Activated CD8-positive, alpha-beta memory T cell treated with anti-CD3 and anti-CD28 coated beads, Interleukin-2, amount 50 U/mL, for 4 hours (primary cell): ENCODE measurements at places on chromosomes 5 and 9.

DNA sequence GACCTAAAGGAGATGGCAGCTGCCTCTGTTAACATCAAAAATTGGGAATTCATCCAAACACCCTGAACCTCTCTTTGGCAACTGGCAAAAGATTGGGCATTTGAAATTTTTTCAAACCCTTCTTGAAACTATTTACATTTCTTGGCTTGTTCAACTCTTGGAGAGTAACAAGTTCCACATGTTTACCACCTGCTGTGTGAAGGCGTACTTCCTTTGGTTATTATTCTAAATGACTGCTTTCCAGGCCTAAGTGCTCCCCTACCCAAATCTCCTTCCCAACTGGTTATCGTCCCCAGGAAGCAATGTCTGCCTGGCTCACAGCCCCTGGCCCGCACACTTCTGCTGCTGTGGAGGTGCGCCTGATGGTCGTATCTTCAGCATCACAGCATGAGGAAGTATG, 422.7 kb downstream of the DMAC1 start:
- DNase-seq: no peak

DNA sequence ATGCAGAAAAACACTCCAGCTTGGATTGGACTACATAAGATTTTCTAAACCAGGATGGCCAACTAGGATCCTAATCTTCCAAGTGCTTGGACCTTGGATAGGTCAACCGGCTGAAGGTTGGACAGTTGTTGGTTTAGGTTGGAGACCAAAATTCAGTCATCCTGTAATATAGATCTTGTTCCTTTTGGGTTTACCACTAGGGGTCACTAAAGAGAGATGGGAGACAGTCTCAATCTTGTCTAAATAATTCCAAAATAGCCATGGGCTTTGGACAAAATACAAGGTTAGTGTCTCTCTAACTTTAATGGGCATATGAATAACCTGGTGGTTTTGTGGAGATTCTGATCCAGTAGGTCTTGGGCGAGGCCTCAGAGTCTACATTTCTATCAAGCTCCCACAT, 148.7 kb upstream of the ERCC6L2 start:
- no peak for DNase-seq

- DNase-seq: no peak
Measured at GRCh38 chr5:156469636-156470035, 142.7 kb downstream of the SGCD start.

DNA sequence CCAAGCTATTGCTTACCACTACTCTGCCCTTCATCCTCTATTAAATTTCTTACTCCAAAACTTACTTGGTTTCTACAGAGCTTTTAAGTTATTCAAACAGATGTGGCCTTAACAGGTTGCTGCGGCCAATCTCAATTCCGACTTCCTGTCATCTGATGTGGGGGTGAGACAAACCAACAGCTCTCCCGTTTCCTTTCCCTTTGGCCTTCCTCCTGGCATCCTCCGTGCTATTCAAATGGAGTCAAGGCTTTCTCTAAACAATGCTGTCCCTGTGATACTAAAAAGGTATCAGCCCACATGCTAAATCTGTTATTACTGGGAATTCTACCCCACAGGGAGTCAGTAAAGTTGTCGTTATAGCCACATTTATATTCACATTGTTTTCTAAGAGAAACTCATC, 11.8 kb downstream of the RBM18 start:
- DNase-seq: no peak

GRCh38 chr5:82388181-82388580, 110.0 kb upstream of the RPS23 start:
- DNase-seq: no peak

DNA sequence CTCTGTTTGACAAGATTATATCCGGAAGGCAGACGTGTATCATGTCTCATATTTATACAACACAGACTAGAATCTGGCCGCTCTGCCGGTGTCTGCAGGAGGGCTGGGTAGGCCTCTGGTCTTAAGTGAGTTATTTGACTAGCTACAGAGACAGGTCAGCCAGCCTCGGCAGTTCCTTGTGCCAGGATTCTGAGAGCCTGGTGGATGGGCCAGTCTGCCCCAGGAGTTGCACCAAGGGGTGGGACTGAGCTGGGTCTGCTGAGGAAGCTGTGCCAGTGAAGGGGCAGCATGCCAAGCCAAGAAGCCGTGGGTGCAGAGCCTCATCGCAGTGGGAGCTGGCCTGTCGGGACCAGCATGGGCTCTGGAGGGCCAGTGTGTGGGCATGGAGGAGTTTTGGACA, 7.1 kb downstream of the SNX18 start:
- DNase-seq: no peak

DNA sequence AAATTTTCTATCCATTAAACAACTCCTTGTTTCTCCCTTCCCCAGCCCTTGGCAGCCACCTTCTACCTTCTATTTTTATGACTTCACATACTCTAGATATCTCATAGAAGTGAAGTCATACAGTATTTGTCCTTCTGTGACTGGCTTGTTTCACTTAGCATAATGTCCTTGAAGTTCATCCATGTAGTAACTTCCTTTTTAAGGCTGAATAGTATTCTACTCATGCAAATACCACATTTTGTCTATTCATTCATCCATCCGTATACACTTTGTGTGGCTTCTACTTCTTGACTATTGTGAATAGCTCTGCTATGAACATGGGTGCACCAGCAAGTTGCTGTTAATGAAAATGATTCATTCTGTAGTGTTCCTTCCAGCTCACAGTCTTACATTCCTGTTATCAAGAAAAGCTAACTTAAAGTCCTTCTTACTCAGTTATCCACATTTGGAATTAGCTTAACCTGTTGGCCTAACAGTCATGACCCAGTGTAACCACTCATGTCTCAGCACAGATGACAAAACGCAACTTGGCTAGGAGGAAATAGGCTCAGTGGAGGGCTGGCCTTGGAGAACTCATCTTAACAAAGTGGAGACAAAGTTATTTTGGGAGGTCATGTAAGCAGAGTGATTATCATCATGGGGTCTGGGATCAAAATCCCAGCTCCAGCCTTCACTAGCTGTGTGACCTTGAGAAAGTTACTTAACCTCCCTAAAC, 129.7 kb upstream of the MAP3K1 start:
- DNase-seq: no peak

DNA sequence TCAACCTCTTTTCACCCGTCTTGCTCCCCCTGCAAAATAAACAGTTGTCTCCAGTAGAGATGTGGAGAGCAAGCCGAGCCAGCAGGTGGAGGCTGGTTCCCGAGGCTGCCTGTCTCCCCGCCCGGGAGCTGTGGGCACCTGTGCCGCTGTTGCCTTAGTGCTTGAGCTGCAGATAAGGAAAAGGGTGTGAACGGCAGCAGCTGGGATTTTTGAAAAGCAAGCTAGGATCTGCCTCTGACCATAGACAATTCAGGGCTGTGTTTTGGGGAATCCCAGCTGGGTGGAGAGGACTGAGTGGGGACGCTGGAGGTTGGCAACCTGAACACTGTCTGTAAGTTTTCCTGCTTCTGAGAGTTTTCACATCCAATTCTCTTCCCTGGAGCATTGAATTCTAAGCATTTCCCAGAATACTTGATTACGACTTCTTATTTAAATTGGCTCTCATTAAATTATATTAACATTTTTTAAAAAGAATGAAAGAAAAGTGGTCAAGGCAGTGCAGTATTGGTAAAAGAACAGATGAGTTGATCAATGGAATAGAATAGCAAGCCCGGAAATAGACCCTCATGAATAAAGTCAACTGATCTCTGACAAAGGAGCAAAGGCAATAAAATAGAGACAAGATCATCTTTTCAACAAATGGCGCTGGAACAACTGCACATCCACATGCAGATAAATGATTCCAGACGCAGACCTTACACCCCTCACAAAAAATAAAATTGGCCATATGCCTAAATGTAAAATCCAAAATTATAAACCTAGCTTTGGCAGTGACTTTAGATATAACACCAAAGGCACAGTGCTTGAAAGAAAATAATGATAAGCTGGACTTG, 9.7 kb downstream of the WNK2 start:
- DNase-seq: no peak

GRCh38 chr5:159507661-159508060, 177.4 kb upstream of the IL12B start:
- DNase-seq: no peak

DNA sequence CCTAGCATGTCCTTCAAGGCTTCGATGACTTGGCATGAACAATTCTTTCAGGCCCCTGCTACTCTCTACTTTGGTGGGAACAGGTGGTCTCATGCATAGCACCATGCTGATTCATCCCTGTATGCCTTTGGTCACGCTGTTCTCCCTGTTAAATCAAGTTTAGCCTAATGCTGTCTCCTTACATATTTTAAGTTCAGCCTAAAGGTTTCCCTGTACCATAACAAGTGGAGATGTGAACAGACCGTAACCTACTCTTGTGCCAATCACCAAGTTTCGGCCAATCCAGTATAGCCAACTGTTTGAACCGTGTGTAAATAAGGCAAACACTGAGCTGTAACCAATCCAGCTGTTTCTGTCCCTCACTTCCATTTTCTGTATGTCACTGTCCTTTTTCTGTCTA, 8.0 kb downstream of the GAS1 start:
- DNase-seq: no peak

DNA sequence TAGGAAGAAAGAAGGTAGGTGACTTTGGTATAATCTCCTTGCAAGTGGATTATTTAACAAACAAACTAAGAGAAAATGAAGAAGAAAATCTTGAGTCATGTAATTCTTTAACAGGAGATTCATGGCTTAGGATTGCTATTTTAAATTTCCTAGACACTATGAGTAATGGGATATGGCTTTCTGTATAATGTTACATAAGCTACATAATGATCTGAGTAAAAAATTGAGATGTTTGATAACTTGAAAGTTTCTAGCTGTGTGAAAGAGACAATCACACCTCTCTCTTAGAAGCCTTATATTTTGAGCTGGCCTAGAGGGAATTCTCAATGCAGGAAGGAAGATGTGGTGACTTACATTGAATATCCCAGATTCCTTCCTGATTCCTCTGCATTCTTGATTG, 92.5 kb downstream of the CDH9 start:
- DNase-seq: no peak

DNA sequence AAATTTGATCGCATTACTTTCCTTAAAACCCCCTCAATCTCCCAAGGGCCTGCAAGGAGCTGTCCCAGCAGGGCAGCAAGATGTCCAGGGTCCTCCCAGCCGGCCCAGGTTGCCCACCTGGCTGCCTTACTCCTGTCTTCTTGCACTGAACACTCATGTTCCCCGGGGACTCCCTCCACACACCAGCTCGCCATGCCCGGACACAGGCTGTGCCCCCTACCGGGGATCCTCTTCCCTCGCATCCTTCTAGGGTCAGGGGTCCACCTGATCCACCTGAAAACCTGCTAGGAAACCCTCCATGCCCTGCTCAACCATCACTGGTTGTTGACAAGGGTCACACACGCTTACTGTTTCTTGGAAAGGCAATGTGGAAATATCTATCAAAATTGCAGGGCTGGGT, 172.0 kb upstream of the MSX2 start:
- DNase-seq: no peak

DNA sequence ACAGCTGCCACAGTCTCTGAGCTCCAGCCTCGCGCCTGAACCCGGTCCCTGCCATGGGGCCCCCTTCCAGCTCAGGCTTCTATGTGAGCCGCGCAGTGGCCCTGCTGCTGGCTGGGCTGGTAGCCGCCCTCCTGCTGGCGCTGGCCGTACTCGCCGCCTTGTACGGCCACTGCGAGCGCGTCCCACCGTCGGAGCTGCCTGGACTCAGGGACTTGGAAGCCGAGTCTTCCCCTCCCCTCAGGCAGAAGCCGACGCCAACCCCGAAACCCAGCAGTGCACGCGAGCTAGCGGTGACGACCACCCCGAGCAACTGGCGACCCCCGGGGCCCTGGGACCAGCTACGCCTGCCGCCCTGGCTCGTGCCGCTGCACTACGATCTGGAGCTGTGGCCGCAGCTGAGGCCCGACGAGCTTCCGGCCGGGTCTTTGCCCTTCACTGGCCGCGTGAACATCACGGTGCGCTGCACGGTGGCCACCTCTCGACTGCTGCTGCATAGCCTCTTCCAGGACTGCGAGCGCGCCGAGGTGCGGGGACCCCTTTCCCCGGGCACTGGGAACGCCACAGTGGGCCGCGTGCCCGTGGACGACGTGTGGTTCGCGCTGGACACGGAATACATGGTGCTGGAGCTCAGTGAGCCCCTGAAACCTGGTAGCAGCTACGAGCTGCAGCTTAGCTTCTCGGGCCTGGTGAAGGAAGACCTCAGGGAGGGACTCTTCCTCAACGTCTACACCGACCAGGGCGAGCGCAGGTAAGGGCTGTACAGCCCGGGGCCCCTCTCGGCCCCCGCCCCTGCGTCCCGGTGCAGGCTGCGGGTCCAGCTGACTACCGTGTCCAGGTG, 509 bp downstream of the LVRN start:
- no peak for DNase-seq

DNA sequence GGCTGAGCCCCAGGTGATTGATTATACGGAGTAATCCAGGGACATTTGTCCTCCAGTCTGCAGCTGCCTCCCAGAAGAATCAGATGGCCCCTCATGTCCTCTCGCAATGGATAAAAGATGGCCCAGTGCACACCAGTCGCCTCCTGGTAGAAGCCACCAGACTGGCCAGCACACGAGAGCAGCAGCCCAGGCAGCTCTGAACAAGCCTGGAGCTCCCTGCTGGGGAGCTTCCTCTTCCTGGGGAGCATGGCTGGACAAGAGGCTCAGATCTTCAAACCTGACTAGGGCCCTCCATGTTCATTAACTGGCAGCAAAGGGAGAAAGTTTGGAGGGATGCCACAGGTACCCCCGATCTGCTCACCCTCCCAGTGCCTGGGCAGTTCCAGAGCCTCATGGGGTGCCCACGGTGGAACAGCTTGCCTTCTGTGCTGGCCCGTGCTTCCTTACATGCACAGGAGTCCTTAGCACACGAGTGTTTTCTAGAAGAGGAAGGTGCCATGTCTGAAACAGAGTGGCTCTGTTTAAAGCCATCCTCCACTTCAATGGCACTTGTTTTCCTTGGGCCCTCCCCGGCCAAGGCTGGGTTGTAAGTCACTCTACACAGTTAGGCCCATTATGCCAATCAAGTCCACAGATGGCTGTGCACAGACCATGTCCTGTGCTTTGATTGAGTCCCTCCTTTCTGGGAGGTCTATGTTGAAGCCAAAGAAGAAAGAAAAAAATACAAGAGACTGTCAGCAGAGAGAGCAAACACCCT, 75.6 kb downstream of the PRRT1B start:
- no peak for DNase-seq

DNA sequence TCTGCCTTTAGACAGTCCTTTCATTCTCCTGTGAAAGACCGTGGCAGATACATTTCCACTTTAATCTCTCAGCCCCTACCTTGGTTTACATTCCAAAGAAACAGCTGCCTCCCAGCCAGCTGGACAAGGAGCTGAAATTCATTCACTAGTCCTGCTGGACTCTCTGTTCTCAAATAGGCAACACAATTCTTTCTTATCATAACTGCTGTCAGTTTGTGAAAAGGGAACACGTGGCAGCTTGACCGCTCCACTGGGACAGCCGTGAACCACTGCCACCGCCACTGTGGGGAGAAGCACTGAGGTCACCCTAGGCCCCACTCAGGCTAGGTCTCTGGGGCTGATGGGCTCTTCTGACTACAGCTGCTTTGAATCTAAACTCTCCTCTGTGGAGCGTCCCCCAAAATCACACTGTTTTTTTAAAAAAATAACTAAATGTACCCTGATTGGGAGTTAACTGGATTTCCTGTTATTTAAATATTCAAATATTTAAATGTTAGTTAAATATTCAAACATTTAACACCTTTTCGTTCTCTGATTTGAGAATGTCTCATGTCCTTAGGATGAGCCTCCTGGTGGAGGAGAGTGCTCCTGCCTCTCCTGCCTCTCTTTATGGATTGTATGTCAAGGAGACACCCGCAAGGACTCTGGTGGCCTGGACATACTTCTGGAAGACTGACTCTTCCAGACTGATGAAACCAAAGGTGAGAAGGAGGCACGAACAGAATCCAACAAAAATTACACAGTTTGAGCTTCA, 120.1 kb downstream of the BOD1 start:
- DNase-seq: no peak
